ENCODE measurements at places on chromosomes 7 and 10.

GRCh38 chr7:102101111-102101551, 185.5 kb upstream of the SH2B2 start:
- no peak for DNase-seq

DNA sequence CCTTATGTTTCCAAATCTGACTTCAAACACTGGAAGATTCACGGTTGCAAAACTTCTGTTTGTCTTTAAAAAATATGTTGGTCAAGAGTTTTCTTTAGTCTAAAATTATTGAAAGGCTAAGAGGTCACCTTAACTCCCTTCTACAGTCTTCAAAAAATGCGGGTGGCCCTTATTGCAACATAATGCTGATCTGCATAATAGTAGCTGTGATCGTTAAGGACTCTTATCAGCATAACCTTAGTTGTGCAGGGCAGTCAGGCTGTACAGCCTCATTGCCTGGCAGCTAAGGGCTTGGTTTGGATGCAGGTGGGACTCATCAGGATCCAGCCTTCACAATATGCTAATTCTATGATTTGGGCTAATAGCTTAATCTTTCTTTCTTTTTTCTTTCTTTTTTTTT, 15.0 kb downstream of the KIAA1217 start:
- DNase-seq: no peak

DNA sequence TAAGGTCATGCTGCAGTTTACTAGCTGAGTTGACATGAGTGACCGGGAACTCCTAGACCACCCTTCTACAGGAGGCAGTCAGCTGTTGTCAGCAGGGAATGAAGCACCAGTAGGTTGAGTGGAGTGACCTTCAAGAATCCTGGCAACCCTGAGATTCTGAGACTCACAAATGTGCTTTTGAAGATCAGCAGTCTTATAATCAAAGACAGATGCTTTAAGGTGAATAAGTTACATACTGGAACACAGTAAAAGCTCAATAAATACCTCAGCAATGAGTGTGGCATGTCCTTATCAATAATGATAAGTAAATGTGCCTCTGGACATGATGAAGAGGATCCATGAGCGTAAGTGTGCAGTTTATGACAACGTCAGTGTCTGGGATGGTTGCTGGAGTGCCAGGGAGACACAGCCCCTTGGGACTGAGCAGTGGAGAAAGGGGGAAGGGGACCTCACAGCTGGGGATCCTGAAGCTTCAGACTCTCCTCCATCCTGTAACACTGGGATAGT, 11.9 kb upstream of the OR6V1 start:
- DNase-seq: no peak

DNA sequence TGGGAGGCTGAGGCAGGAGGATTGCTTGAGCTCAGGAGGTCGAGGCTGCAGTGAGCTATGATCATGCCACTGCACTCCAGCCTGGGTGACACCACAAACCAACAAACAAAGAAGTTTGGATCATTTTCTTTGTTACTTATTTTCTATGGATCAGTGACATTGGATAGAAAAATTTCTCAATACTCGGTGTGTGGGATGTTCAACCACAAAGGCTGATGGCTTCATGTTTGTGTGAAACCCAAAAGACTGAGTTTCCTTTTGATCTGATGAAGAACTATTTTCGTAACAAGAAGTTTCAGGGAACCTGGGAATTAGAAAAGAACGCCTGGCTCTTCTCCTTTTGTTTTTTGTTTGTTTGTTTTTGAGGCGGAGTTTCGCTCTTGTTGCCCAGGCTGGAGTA, 104.0 kb downstream of the HOXA1 start:
- no peak for DNase-seq

DNA sequence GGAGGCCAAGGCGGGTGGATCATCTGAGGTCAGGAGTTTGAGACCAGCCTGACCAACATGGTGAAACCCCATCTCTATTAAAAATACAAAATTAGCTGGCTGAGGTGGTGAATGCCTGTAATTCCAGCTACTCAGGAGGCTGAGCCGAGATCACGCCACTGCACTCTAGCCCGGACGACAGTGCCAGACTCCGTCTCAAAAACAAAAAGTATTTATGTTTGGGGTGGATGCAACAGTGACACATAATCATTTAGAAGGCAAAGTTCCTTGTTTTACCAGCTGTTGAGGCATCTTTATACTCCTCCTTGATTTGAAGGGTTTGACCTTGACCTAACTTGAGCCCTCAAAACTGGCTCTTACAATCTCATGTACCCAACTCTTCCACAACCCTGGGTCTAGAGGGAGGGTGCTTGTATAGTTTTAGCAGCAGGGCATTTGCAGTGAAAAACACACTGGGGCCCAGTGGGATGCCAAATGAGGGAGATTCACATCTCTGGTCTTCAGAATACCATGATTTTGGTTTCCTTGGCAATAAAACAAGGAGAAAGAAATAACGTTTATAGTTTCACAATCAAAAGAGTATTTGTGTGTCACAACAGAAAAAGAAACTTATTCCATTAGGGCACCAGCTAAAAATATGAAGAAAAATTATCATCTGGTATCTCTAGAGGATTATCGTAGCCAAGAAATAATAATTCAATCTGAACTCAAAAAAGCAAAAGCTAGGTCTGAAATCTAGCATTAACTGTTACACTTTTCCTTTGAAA, 14.2 kb upstream of the TMEM254 start:
- DNase-seq: no peak

DNA sequence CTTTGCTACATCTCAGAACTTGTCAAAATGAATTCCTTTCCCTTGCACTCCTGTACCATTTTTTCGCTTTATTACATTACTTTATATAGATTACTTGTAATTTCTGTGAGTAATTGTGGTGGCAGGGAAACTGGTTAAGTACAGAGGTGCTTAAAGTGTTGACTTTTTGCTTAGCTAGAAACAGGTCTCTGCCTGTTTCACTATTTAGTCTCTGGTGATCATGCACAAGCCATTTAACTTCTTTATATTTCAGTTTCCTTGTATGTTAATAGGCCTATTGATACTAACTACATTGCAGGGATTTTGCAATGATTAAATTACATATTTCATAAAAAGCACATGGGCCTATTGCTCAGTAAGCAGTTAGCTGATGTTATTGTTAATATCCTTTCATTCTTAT, 233.8 kb downstream of the PRKG1 start:
- DNase-seq: no peak

GRCh38 chr10:10222304-10222841, 795.3 kb upstream of the CELF2 start:
- DNase-seq: no peak

- no peak for DNase-seq
Measured at GRCh38 chr7:19390795-19391194, 245.6 kb upstream of the FERD3L start.

GRCh38 chr10:2798336-2799022, 268.9 kb upstream of the PFKP start:
- DNase-seq: no peak
